Mucosa of descending colon (tissue), 3 donors: ENCODE measurements at places on chromosomes 11 and 22. TPM values are rescaled to one million over a fixed set of nuclear protein-coding genes. Genes with fewer than 3 reads are reported as not detected.

- no peak for DNase-seq
These were observed 16.9 kb upstream of the IPO7 start for GRCh38 chr11:9367551-9367950.

- DNase-seq: no peak
These were observed 85.0 kb upstream of the SC5D start for GRCh38 chr11:121207485-121208115.

- DNase-seq: no peak
These were observed 5.1 kb downstream of the OR10V1 start for GRCh38 chr11:59708537-59708936.

The YPEL1 gene
- 2.8 TPM for total RNA-seq

GRCh38 chr22:19359554-19360299, 68.2 kb upstream of the CLTCL1 start:
- no peak for DNase-seq

The LBHD1 gene
- 10.6 TPM for total RNA-seq

The CHADL gene
- 8.8 TPM for total RNA-seq

The PSMA1 gene
- 116 TPM for total RNA-seq

GRCh38 chr11:57468276-57468675, 7.9 kb downstream of the RTN4RL2 start:
- DNase-seq: no peak

- no peak for DNase-seq
These were observed 4.3 kb upstream of the RGL4 start for GRCh38 chr22:23686416-23687024.

The SYT9 gene
- total RNA-seq: 0.57 TPM

- no peak for DNase-seq
These were observed 260.8 kb downstream of the MIAT start for GRCh38 chr22:26918226-26918625.

- no peak for DNase-seq
These were observed 50.1 kb upstream of the DKK3 start for GRCh38 chr11:12058425-12059115.

The OR5P2 gene
- total RNA-seq: not detected

The DKK3 gene
- total RNA-seq: 9.1 TPM

DNA sequence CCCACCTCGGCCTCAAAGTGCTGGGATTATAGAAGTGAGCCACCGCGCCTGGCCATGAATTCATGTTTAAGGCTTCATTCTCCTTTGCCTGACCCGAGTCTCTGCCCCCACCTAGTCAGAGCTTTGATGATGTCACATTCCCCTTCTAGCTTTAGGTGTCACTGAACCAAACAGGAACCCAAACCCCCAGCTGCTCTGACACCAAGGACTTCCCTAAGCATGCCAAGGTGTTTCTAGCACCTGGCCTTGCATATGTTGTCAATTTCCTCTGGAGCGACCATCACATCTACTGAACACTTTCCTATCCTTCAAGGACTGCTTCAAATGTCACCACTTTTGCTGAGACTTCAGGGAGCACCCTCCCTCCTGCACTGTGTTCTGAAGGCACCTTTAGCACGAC, 2.3 kb downstream of the F2 start:
- DNase-seq: no peak

The SORL1 gene
- 109 TPM for total RNA-seq

- DNase-seq: no peak
These were observed 60.6 kb downstream of the PLEKHA7 start for GRCh38 chr11:16953663-16954062.

The NXPE2 gene
- 43.8 TPM for total RNA-seq

DNA sequence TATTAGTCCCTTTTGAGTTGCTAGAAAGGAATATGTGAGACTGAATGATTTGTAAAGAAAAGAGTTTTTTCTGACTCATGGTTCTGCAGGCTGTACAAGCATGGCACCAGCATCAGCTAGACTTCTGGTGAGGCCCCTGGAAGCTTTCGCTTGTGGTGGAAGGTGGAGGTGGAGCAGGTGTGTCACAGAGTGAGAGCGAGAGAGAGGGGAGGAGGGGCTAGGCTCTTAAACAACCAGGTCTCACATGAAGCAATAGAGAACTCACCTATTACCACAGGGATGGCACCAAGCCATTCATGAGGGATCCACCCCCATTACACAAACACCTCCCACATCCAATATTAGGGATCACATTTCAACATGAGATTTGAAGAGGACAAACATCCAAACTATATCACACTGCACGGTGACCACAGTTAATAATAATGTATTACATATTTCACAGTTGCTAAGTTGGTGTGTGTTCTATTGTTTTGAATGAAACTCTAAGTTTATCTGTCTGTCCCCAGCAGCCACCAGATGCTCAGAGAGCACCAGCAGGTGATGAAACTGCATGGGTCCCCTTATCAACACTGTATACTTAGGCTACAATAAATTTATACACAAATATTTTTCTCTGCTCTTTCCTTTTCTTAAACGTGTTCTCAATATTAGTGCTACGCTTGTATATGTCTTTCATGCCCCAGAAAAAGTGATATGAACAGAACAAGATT, 14.1 kb downstream of the ZFP91 start:
- DNase-seq: peak; percentile 72

DNA sequence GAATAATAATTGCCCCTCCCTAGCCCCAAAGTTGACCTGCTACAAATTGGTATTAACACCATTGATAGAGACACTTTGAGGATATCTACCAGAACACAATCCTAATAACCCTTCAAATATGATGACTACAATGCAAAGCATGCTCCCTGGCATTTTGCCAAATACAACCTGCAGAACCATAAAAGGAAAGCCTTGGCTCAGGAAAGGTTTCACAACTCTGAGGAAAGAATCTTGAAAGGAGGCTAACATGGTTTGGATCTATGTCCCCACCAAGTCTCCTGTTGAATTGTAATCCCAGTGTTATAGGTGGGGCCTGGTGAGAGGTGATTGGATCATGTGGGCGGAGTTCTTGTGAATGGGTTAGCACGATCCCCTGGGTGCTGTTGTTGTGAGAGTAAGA, 140.4 kb upstream of the ARHGAP42 start:
- no peak for DNase-seq

DNA sequence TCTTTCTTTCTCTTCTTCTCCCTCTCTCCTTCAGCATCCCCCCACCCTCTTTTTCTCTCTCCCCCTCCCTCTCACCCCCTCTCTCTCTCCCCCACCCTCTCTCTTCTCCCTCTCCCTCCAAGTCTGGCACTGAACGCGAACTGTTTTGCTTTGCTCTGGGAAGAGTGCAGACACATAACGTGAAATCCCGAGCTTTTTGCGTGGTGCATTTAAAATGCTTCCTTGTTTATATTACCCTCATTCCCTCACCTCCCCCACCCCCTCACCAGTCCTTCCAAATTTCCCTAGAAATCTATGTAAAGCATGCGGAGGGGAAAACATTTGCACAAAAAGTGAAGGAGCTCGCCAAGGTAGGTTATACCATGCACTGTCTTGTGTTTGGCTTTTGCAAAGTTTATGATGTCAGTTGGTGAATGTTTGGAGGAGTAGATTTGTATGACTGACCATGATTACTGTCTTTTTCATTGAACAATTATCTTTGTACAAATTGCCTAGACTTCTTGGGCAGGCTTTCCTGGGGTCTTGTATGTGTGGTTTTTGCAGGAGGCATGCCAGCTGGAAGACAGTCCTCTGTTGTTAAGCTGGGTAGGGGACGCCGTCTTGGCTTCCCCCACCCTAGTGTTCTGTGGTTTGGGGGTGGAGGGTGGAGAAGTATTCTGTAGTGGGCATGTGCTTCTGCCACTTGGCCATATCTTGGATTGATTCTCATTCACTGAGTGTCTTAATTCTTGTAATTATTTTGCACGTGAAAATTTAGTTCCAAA, 123.7 kb upstream of the HSD17B12 start:
- DNase-seq: no peak

- DNase-seq: no peak
These were observed 32.2 kb upstream of the CARS1 start for GRCh38 chr11:3089236-3090061.

The FAT3 gene
- total RNA-seq: 0.14 TPM

The APOA1 gene
- total RNA-seq: not detected

DNA sequence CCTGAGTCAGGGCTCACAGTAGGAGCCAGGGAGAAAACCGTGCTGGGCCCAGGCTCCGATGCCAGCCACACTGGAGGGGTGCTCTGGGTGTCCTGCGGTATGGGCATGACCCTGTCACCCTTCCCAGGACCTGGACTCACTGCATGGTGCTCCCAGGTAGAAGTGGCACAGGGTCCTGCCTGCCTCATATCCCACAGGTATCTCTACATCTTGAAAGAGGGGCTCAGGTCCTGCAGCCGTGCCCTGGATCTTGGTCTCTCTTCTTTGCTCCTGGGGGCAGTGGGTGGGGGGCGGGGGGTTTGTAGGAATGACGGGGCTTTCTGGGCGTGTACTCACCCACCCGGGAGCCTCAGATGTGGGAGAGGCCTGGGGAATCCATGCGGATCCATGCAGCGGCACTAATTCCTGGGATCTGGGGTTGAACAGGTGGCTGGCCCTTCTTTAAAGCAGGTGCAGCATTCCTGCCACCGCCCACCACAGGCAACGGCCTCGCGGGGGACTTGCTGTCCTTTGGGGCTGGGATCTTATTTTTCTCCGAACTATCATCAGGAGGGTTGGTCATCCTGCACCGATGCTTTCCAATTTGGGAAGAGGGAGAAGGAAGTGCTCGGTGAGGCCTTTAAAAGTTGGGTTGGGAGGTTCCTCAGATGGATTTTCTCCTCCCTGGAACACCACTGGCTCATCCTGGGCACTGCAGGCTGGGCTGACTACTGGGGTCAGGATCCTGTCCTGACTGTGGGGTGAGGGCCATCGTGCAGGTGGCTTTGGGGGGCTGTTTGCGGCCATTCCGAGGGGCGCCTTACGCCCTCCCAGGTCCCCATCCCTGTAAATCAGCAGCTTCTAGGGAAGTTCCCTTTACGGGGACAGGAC, 886.4 kb downstream of the BRD1 start:
- no peak for DNase-seq

- no peak for DNase-seq
These were observed 18.1 kb downstream of the ANO3 start for GRCh38 chr11:26350002-26350401.

DNA sequence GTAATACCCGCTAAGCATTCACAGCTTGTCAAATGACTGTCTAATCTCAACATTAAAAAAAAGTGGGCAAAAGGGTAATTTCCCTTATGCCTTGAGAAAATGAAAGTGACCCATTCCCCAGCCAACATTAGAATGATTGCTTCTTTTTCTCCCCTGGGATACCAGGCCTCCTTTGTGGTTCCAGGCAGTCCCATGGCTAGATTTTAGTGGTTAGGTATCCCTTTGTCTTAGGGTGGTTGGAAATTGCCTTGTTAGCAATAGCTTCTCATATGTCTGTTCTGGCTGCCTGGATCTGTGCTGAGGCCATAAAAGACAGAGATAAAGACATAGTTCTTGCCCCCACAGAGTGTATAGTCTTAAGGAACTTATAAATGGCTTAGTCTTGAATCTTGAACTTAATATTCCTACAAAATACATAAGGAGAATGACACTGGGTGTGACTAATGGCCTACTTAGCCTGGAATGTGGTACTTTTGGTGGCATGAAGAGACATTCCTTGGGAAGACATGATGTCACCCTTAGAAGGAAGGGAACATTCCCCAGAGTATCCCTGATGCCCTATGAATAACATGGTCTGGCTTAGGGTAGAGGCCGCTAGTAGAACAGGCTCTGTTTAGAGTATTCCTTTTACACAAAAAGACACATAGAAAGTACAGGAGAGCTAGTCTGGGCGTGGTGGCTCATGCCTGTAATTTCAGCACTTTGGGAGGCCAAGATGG, 90.3 kb downstream of the ZBTB16 start:
- DNase-seq: no peak

GRCh38 chr22:47944941-47945340, 1182.5 kb downstream of the TBC1D22A start:
- no peak for DNase-seq

The TUB gene
- total RNA-seq: 10.4 TPM

The PRRG4 gene
- 15.1 TPM for total RNA-seq

The TRIM44 gene
- 43.0 TPM for total RNA-seq

- DNase-seq: no peak
These were observed 157.6 kb downstream of the RAB38 start for GRCh38 chr11:88017666-88018065.

- no peak for DNase-seq
These were observed 466 bp downstream of the FAM168A start for GRCh38 chr11:73597336-73597955.
